ENCODE measurements at places on chromosomes 6 and 20.

DNA sequence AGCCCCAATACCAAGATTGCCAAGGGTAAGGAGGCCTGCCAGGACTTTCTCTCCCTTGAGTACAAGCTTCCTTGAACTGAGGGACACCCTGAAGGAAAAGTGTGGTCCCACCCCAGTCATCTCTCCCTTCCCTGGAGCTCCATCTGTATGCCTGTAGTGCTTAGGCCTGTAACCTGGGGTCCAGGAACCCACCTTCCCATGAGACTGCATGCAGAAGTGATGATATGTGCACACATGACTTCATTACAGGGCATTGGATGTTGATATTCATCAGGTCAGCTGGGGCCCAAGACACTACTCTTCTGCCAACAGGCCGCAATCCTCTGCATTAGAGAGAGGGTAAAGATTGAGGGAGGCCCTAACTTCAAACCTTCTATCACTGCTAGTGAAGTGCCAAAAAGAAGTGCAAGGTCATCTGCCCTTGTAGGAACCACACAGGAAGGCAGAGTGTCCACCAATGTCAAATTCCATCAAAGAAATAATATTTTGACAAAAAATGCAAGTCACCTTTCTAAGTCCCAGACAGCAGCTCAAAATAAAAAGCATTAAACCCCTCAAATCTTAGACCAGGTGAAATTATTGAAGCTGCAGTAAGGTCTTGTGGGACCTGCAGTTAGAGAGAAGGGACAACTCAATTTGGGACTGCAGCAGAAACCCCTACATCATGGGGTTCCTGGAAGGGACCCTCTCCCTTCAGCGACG lies 5.1 kb downstream of the HLA-F start:
- DNase-seq, result no peak

DNA sequence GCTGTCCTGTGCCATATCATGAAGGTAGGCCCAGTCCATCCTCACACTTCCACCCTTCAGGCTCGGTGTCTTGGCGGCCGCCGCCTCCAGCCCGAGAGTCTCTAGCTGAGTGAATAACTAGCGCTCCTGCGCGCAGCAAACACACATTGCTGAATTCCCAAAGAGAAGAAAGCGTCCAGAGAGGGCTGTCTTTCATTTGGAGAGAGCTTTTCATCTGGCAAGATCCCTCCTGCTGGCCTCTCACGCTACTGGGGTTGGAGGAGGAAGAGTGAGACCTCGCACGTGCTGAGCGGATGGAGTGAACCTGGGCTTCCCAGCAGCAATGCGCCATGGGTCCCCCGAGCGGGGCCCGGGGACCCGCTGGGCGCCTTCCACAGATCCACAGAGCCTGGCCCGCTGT lies 73.2 kb downstream of the NCR2 start:
- no peak for DNase-seq

DNA sequence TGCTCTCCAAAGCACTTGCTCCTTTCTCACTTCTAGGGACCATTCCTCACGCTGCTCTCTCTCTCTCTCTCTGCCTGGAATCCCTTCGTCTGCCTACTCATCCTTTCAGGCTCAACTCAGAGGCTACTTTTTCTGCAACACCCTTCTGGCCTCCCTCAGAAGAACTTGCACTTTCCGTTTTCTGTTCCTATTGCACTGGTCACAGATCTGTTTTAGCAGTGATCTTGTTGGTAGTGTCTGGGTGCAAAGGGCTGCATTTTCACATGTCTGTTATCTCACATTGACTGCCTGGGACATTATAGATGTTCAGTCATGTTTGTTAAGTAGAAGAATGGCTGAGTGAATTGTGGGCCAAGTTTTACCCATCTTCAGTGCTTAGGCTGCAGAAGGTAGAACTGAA lies 63.5 kb downstream of the RIN2 start:
- no peak for DNase-seq

- DNase-seq, result no peak
Measured at GRCh38 chr20:44541992-44542391, 20.1 kb upstream of the SERINC3 start.

GRCh38 chr6:44271406-44271723 lies 1.1 kb downstream of the TMEM151B start:
- no peak for DNase-seq
